ENCODE measurements at places on chromosomes 2 and 18.

DNA sequence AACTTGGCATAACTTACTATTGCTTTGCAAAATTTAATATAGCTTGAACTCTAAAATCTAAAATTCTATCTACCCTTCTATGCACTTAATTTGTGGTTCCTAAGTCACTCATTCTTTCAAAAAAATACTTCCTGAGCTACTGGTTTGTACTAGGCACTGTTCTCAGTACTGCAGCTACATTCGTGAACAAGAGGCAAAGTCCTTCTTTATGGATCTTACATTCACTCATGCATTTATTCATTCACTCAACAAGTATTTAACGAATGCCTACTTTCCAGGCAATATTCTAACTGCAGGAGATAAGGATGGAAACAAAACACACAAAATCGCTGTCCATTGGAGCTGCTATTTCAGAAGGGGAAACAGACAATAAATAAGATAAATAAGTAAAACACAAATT is 104.8 kb downstream of the NBAS start:
- DNase-seq, result no peak

- DNase-seq, result no peak
Measured at GRCh38 chr2:119155633-119156032, 2.9 kb downstream of the C1QL2 start.

GRCh38 chr2:141947396-141948114 is 183.3 kb downstream of the LRP1B start:
- DNase-seq, result no peak

DNA sequence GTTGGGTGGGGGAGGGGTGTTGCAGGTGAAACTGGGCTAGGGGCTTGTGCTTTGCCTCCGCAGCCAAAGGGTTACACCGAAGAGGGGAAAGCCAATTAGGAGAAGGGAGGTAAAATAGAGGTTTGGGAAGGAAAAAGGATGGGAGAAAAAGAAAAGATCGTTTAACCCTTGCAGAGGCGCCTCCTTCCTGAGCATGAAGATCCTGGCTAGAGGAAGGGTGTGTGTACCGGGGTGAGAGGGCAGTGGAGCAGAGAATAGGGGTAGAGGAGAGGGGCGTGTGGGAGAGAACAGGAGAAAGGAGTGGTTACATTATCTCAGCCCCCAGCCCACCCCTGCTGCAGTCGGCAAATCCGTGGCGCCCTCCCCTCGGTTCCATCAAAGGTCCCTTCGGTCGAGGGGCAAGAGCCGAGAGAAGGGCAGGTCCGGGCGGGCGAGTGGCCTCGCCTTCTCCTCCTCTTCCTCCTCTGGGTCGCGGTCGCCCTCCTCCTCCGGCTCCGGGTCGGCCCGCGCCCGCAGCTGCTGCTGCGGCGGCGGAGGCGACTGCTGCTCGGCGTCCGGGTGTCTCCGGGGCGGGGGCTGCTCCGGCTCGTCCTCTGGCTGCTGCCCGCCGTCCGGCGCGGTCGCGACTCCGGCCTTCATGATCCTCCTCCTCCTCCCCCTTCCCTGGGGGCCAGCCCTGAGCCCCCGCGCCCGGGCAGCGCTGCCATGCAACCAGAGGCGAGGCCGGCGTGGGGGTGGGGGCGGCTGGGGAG is 1.1 kb downstream of the MARCHF4 start:
- DNase-seq, result no peak

- no peak for DNase-seq
Measured at GRCh38 chr18:59141294-59142068, 1.8 kb downstream of the SEC11C start.

DNA sequence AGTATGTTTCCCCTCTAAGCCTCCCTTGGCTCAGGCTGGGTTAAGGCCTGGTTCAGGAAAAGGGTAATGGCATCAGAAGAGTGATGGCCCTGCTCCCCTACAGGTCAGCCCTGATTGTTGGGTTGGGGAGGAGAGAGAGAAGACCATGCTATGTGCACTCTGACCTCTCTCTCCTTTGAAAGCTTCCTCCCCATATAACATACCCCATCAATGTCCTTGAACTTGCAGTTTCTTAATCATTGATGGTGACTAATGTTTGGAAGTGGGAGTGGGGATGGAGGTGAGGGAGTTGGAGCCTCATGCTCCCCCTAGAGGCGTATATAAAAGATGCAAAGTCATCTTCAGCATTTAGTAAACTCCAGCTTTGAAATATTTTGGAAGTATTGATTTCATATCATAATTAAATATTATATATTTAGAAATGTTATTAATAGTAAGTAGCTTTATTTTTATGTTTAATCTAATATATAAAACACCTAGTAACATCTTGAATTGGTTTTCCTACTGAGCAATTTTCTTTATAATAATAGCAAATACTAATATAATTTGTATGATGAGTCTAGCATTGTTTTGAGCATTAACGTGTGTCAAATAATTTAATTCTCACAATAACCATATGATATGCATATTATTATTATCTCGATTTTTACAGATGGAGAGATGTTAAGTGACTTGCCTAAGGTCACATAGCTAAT is 8.8 kb downstream of the PLCL1 start:
- DNase-seq, result no peak

GRCh38 chr2:12883906-12884305 is 167.2 kb downstream of the TRIB2 start:
- DNase-seq, result no peak

- DNase-seq, result no peak
Measured at GRCh38 chr2:56001947-56002346, 78.4 kb upstream of the EFEMP1 start.

- no peak for DNase-seq
Measured at GRCh38 chr18:32724071-32724749, 48.6 kb downstream of the KLHL14 start.

GRCh38 chr18:34258176-34258575 is 33.5 kb upstream of the NOL4 start:
- DNase-seq, result no peak

DNA sequence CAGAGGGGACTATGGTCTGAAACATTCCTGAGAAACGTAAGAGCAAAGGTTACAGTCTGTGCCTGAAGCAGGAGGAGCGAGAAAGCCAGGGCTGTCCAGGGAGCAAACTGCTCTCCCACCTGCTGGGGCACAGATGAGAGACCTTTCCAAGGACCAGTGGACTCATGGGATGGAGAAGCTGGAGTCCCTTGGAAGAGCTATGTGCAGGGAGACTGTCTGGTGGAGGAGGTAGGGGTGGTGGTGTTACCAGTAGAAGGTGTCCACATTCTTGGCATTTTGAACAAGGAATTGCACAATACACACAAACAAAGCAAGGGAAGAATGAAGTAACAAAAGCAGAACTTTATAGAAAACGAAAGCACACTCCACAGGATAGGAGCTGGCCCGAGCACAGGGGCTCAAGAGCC is 97.9 kb upstream of the CYRIA start:
- DNase-seq, result no peak

- DNase-seq, result no peak
Measured at GRCh38 chr2:241810307-241811200, 1.6 kb downstream of the NEU4 start.

GRCh38 chr2:37394263-37394662 is 49.8 kb downstream of the QPCT start:
- no peak for DNase-seq

DNA sequence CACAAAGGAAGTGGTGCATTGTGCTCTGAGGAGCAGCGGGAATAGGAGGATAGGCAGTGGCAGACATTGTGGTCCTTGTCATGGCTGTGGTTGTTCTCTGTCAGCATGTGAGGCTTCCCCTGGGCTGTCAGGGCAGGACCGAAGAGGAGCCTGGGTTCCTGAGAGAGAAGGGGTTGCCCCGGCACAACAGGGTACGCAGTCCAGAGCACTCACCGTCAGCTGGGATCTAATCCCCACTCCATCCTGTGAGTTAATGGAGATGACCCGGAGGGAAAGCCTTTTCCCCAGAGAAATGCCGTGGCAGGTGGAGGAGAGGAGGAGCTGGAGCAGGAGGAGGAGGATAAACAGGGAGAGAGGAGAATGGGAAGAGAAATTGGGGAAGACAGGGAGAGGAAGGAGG is 396.7 kb upstream of the HS6ST1 start:
- no peak for DNase-seq

DNA sequence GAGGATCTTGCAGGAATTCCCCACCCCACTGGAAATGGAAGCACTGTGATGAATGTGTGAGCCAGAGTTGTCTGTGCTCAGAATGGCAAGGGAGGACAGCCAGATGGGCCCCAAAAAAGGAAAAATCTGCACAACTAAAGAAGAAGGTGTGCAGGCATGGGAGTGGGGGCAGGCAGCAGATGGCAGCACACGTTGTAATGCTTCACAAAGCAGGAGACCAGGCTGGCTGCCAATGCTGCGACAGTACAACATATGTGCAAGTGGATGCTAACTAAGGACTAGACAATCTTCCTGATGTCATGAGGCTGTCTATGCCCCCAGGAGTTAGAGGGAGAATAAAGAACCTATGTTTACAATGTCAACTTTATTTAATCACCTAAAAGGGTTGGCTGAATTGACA is 27.2 kb downstream of the ST6GAL2 start:
- DNase-seq, result no peak

DNA sequence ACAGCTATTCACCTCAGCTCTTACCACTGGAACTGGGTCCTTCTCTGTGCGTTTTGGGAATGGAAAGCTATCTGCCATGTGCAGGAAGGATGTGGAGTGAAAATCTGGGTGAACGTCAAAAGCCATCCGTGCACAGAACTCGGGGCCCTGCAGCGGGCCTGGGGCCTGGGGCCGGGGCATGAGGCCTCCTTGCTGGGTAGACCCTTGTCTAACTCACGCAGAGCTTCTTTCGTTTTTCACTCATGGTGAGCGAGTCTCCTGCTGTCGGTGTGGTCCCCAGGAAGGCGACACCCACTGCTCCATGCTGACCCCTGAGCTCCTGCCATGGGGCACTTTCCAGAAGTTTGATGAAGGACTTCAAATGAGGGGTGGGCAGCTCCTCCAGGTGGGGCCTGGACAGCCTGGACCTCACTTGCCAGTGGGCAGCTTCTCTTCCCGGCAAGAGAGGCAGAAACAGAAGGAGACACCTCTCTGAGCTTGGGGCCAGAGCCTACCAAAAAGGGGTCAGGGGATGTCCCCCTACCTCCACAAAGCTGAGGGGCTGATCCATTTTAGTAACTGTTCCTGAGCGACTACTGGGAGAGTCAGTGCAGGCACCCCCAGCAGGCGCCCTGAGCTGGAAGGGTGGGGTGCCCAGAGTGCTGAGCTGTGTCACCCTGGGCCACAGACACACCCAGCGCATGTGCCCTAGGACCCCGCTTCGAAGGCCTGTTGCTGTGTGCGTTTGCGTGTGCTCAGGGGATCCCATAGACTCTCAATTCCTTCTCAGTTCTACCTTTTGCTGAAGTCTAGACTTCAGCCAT is 117.7 kb upstream of the HDAC4 start:
- DNase-seq, result no peak

DNA sequence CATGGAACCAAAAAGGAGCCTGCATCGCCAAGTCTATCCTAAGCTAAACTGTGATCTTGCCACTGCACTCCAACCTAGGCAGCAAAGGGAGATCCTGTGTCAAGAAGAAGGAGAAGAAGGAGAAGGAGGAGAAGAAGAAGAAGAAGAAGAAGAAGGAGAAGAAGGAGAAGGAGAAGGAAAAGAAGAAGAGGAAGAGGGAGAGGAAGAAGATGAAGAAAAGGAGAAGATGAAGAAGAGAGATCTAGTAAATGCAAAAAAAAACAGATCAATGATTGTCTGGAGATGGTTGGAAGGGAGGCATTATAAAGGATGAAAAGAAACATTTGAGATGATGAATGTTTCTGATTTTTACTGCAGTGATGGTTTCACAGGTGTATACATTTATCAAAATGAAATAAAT is 1629.0 kb upstream of the PIK3C3 start:
- no peak for DNase-seq

GRCh38 chr2:98909317-98910211 is 26.5 kb downstream of the CRACDL start:
- no peak for DNase-seq

GRCh38 chr18:44869533-44869932 is 188.8 kb downstream of the SETBP1 start:
- DNase-seq, result no peak

- DNase-seq, result no peak
Measured at GRCh38 chr2:142841788-142842187, 35.7 kb upstream of the KYNU start.

DNA sequence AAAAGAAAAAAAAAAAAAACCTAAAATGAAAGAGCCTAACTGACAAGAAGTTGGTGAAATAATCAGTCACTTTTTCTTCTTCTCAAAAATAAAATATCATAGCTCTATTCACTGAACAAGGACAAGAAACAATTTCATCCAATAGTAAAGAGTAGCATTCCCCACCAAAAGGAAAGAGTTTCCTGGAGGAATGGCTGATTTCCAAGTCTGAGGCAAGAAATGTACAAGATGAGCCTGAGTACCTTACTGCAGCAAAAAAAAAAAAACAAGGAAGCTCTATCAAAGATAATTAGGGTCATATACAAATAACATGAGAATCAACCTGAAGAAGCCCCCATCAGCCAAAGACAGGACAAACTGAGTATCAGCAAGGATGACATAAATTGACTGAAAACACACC is 11.5 kb downstream of the ROCK1 start:
- no peak for DNase-seq

DNA sequence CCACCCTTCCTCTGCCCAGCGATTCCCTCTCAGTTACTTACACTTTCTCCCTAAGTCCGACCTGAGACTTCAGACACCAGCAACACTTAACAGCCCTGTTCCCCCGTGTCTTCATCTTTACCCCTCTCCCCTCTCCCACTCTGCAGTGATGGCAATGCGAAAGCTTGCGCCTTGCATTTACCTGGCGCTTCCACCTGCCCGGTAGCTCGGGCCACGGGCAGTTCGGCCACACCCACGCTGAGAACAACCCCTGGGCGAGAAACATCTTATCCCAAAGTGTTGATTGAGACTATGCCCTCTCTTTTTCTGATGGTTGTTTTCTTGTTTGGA is 558 bp downstream of the DNAJC10 start:
- no peak for DNase-seq

DNA sequence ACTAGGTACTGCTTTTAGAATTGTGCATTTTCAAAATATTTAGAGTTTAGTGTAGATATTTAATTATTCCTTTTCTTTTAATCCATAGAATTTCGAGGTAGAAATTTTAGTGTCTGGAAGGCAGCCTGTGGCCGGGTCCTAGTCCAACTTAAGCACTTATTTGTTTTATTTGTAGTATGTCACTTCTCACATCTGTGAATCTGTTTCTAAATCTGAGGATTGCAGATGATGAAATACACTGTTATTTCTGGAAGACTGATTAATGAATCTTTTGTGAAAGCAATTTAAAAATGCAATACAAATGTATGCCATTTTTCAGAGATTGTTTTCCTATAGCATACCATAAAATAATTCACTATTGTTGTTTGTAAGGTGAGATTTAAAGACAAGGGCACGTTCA is 483.9 kb upstream of the TRIB2 start:
- DNase-seq, result no peak

DNA sequence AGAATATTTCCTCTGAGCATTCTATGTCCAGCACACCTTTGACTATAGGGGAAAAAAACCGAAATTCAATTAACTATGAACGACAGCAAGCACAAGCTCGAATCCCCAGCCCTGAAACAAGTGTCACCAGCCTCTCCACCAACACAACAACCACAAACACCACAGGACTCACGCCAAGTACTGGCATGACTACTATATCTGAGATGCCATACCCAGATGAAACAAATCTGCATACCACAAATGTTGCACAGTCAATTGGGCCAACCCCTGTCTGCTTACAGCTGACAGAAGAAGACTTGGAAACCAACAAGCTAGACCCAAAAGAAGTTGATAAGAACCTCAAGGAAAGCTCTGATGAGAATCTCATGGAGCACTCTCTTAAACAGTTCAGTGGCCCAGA is 79.4 kb upstream of the FAM117B start:
- DNase-seq, result no peak

- DNase-seq, result no peak
Measured at GRCh38 chr18:3877678-3878077, 427.7 kb downstream of the TGIF1 start.
